ENCODE measurements at places on chromosomes 7 and 10. TPM values are rescaled to one million over a fixed set of nuclear protein-coding genes. Genes with fewer than 3 reads are reported as not detected.

DNA sequence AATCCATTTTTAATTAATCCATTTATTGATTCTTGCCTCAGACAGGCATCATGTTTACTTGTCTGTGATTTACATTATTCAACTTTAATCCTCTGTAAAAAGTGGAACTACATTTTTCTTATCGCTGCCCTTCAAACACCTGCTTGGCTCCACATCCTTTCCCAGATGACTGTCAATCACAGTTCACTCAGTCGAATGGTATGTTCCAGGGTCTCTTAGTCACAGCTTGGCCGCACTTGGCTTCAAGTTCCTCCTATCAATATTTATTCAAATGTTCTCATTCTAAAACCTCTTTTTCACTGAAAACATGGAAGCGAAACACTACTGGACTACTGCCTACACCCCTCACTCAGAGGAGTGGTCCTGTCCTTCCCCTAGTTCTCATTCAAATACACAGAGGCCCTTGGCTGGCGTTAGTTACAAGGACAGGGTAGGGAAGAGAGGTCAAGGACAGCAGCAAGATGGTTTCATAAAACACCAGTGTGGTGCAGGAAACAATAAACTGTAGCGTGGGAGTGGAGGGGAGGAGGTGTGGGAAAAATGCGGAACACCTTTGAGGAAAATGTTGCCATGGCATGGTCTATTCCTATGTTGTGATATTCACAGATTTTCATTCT, 143.2 kb downstream of the USP6NL start:
- H3K36me3 ChIP-seq = no peaks in the 10 kb centered on the region
- no peak for DNase-seq
- no peaks in the 10 kb centered on the region for H3K27me3 ChIP-seq
- H3K4me3 ChIP-seq = no peak overlapping the region

IKZF1 gene
- total RNA-seq = 388 TPM

DNA sequence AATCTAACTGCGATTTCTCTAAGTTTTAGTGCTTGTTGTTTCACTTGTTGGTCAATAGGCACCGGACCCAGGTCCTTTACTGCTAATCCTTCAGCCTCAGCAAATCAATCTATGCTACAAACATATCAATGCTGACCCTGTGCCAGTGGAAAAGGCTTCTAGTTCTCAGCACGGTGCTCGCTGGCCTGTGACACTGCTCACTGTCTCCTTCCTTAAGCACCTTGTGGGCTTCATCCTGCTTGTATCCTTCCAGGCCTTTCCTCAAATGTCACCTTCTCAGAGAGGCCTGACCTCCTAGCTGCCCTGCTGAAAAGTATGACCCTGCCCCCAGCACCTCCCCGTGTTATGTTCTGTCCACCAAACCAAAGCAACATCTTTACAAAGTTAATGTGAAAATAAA, 201.2 kb upstream of the FRMD4A start:
- peaks cover 48% of the 10 kb centered on the region for H3K4me1 ChIP-seq
- H3K36me3 ChIP-seq = peaks cover 12% of the 10 kb centered on the region
- H3K4me3 ChIP-seq = no peak overlapping the region
- no peaks in the 10 kb centered on the region for H3K27me3 ChIP-seq
- no peak overlapping the region for H3K27ac ChIP-seq
- no peak for DNase-seq

GRCh38 chr10:36157486-36157885, 515.4 kb upstream of the FZD8 start:
- H3K4me1 ChIP-seq = no peaks in the 10 kb centered on the region
- H3K36me3 ChIP-seq = no peaks in the 10 kb centered on the region
- no peak for DNase-seq
- H3K27ac ChIP-seq = no peak overlapping the region

DNA sequence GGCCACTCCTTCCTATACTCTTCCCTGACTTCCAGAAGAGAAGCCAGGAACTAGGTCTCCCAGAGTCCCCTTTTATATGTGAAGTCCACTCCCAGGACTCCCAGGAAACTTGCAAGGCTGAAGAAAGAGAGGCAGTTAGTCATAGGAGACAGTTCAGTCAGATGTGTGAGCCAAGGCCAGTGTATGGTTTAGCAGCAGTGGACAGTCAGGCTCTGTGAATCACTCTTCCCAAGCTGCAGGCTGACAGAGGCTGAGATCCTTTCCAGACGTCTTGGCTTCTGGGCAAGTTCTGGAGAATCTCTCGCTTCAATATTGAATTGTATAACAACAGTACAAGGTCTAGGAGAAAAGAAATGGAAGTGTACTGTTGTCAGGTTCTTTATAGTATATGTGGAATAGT, 26.9 kb downstream of the BLVRA start:
- no peak overlapping the region for H3K4me3 ChIP-seq
- peaks cover 14% of the 10 kb centered on the region for H3K36me3 ChIP-seq
- DNase-seq = no peak
- no peaks in the 10 kb centered on the region for H3K27me3 ChIP-seq

DNA sequence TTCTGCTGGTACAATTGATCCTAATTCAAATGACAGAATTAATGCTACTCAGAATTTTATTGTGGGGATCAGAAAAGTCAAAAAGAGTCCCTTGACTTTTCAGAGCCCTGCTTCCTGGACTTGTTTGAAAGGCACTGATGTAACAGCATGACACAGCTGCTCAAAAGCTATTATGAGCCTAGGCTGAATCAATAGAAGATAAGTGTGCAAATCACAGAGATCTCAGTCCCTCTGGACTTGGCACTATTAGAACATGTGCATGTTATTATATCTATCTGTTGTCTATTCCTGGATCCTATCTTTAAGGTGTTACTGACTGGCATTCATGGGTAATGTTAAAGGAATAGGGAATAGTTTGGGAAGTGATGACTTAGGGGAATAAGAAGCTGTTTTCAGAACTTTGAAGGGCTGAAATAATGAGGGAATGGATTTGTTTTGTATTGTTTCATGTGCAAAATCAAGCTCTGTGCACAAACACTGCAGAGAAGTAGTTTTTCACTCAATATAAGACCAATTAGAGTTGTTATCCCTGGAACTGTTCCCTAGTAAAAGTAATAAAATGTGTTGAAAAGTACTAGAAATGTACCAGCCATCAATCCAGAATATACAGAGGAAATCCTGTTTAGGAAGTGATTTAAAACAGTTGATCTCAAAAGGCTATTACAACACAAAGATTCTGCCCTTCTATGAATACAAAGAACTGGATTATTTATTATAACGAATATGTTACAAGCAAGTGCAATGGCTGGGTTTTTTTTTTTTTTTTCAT, 814.9 kb upstream of the C7orf33 start:
- DNase-seq = no peak
- H3K27me3 ChIP-seq = no peaks in the 10 kb centered on the region
- H3K27ac ChIP-seq = no peak overlapping the region

OR2A5 gene
- not detected for total RNA-seq

HECW1 gene
- total RNA-seq = not detected

DNA sequence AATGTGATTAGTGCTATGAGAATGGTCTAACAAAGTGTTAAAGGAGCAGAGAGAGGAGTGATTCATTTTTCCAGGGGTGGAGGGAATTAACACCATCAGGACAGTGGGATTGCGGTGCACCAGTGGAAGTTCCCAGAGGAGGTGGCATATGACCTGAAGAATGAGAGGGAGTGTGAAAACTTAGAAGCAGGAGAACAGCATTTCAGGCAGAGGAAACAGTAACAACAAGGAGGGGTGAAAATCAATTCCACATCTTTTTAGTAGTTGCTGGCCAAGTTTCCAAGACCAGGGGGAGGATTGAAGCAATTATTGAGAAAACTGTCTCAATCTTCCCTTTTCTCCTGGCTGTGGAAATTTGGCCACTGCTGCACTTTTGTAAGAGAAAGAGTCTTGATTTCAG, 23.7 kb upstream of the CCDC172 start:
- H3K27ac ChIP-seq = no peak overlapping the region
- no peak for DNase-seq
- H3K36me3 ChIP-seq = no peaks in the 10 kb centered on the region
- no peaks in the 10 kb centered on the region for H3K27me3 ChIP-seq

CACNB2 gene
- total RNA-seq = not detected

DNA sequence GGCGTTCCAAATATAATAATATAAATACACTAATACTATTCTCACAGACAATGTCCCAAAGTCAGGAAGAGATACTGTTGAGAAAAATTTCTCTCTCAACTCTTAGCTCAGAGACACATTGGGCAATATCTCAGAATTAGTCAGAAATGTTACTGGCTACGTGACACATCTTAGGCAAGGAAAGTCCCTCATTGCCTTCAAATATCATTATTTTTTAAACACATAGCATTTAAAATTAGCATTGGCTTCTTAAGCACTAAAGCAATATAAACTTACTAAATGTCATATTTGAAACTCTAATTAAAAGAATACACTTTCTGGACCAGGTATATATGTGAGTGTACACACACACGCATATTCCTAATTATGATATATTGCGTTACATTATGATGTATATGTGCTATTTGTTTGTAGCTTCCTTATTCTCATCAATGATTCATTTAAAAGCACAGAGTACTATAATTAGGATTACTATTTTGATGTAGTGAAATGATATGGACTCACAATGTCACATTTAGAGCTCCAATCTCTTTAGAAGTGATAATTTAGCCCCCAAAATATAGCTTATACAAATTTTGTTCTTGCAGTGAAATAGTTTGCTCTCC, 255.8 kb downstream of the TWIST1 start:
- H3K27ac ChIP-seq = no peak overlapping the region
- DNase-seq = no peak
- H3K4me3 ChIP-seq = no peak overlapping the region
- no peaks in the 10 kb centered on the region for H3K4me1 ChIP-seq

MPLKIP gene
- 23.8 TPM for total RNA-seq

DNA sequence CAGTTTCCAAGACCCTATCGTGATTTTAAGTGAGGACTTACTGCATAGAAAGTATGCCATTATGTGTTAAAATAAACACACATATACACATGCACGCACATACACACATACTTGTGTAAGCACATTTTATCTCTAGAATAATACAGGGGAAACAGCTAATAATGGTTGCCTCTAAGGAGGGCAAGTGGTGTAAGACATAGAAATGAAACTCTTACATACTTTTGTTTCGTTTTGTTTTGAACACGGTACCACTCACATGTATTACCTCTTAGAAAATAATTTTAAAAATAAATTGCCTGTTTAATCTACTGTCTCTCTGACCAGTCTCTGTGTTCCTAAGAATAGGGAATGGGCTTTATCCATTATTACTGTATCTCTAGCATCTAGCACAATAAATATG, 49.2 kb downstream of the HERPUD2 start:
- no peak for DNase-seq
- peaks cover 26% of the 10 kb centered on the region for H3K4me1 ChIP-seq
- H3K36me3 ChIP-seq = no peaks in the 10 kb centered on the region
- no peak overlapping the region for H3K27ac ChIP-seq
- no peak overlapping the region for H3K4me3 ChIP-seq

ZNF853 gene
- total RNA-seq = 3.8 TPM

- H3K27me3 ChIP-seq = no peaks in the 10 kb centered on the region
- DNase-seq = no peak
- H3K4me1 ChIP-seq = no peaks in the 10 kb centered on the region
- no peak overlapping the region for H3K27ac ChIP-seq
- no peak overlapping the region for H3K4me3 ChIP-seq
- no peaks in the 10 kb centered on the region for H3K36me3 ChIP-seq
These were observed 487.6 kb downstream of the GLRX3 start for GRCh38 chr10:130623680-130624267.

DNA sequence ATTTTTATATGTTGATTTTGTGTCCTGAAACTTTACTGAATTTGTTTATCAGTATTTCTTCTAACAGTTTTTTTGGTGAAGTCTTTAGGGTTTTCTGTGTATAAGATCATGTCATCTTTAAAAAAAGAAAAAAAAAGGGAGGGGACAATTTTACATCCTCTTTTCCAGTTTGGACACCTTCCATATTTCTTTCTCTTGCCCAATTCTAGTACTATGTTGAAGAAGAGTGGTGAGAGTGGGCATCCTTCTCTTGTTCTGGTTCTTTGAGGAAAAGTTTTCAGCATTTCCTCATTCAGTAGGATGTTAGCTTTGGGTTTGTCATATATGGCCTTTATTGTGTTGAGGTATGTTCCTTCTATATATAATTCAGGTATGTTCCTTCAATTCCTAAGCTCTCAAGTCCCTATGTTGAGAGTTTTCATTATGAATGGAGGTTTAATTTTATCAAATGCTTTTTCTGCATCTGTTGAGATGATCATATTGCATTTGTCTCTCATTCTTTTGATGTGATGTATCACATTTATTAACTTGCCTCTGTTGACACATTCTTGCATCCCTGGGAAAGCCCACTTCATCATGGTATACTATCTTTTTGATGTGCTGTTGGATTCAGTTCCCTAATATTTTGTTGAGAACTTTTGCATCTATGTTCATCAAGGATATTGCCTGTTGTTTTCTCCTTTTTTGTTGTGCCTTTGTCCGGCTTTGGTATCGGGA, 12.1 kb downstream of the TAS2R40 start:
- H3K4me1 ChIP-seq = no peaks in the 10 kb centered on the region
- DNase-seq = no peak
- no peaks in the 10 kb centered on the region for H3K36me3 ChIP-seq
- H3K27me3 ChIP-seq = peaks cover 5% of the 10 kb centered on the region

CDNF gene
- 0.97 TPM for total RNA-seq

GRCh38 chr10:317926-318325, 182.7 kb downstream of the ZMYND11 start:
- H3K27me3 ChIP-seq = no peaks in the 10 kb centered on the region
- DNase-seq = no peak
- H3K27ac ChIP-seq = no peak overlapping the region
- no peak overlapping the region for H3K4me3 ChIP-seq
- peaks cover 16% of the 10 kb centered on the region for H3K4me1 ChIP-seq

GRCh38 chr7:125184801-125185200, 255.2 kb upstream of the POT1 start:
- no peak overlapping the region for H3K4me3 ChIP-seq
- DNase-seq = no peak
- H3K27ac ChIP-seq = no peak overlapping the region
- H3K36me3 ChIP-seq = no peaks in the 10 kb centered on the region
- no peaks in the 10 kb centered on the region for H3K27me3 ChIP-seq

GRCh38 chr10:5782174-5782573, 31.1 kb downstream of the GDI2 start:
- H3K27me3 ChIP-seq = no peaks in the 10 kb centered on the region
- H3K4me3 ChIP-seq = no peak overlapping the region
- peaks cover 13% of the 10 kb centered on the region for H3K36me3 ChIP-seq
- no peaks in the 10 kb centered on the region for H3K4me1 ChIP-seq

CYP26C1 gene
- total RNA-seq = 0.38 TPM
